ENCODE measurements at places on chromosomes 6 and 20. TPM values are rescaled to one million over a fixed set of nuclear protein-coding genes. Genes with fewer than 3 reads are reported as not detected.

Gene IP6K3
- not detected for total RNA-seq

Gene SIRPB2
- total RNA-seq = not detected

Gene SCRT2
- not detected for total RNA-seq

Gene MUC21
- total RNA-seq = not detected

Gene SLC17A4
- not detected for total RNA-seq

Gene CDKAL1
- total RNA-seq = 3.6 TPM
